A549 treated with CORT108297 at 1 μM for 4 hours (cell line): ENCODE measurements at places on chromosomes 2 and 18. TPM values are rescaled to one million over a fixed set of nuclear protein-coding genes. Genes with fewer than 3 reads are reported as not detected.

NEB gene
- 0.12 to 0.70 TPM (median 0.22 TPM) in 5 replicates for total RNA-seq

UGT1A5 gene
- not detected in 5 replicates for total RNA-seq

NFATC1 gene
- total RNA-seq: 4.8 to 7.1 TPM (median 6.0 TPM) in 5 replicates

NOSTRIN gene
- 1.3 to 2.1 TPM (median 1.7 TPM) in 5 replicates for total RNA-seq

ASAP2 gene
- total RNA-seq: 31.5 to 43.8 TPM (median 38.6 TPM) in 5 replicates

MOGAT1 gene
- total RNA-seq: not detected in 5 replicates

SMC6 gene
- 23.4 to 36.7 TPM (median 29.6 TPM) in 5 replicates for total RNA-seq

PSMA8 gene
- not detected in 5 replicates for total RNA-seq

WNT10A gene
- total RNA-seq: 0.05 to 0.18 TPM (median 0.07 TPM) in 5 replicates

ZNF804A gene
- total RNA-seq: not detected in 5 replicates

KCNJ13 gene
- not detected in 5 replicates for total RNA-seq

SCYGR4 gene
- total RNA-seq: not detected in 5 replicates

PREB gene
- 52.9 to 69.5 TPM (median 65.0 TPM) in 5 replicates for total RNA-seq

TPO gene
- total RNA-seq: 0.09 to 0.22 TPM (median 0.16 TPM) in 5 replicates

TTR gene
- 0.08 to 0.24 TPM (median 0.14 TPM) in 4 of 5 replicates, not detected in the other for total RNA-seq

WDR54 gene
- total RNA-seq: 71.7 to 93.6 TPM (median 91.4 TPM) in 5 replicates

CREG2 gene
- 6.9 to 11.3 TPM (median 10.2 TPM) in 5 replicates for total RNA-seq

GALNT3 gene
- total RNA-seq: 0.04 to 0.05 TPM in 2 of 5 replicates, not detected in the others

FOXI3 gene
- 0.05 TPM in 1 of 5 replicates, not detected in the others for total RNA-seq

SEMA4F gene
- 8.7 to 13.8 TPM (median 11.1 TPM) in 5 replicates for total RNA-seq

GAREM1 gene
- total RNA-seq: 2.8 to 4.3 TPM (median 3.3 TPM) in 5 replicates

SH3RF3 gene
- 0.40 to 0.50 TPM (median 0.40 TPM) in 5 replicates for total RNA-seq

CROCC2 gene
- not detected in 5 replicates for total RNA-seq

DSG2 gene
- total RNA-seq: 42.8 to 70.7 TPM (median 58.8 TPM) in 5 replicates

NTSR2 gene
- 0.07 to 0.13 TPM in 2 of 5 replicates, not detected in the others for total RNA-seq

PLGLB1 gene
- 0.38 to 1.0 TPM (median 0.80 TPM) in 5 replicates for total RNA-seq

CYRIA gene
- 0.06 to 0.30 TPM (median 0.14 TPM) in 5 replicates for total RNA-seq

PLEK gene
- total RNA-seq: not detected in 5 replicates

C2orf42 gene
- 7.6 to 8.5 TPM (median 8.2 TPM) in 5 replicates for total RNA-seq

RNF125 gene
- 0.20 to 0.32 TPM (median 0.28 TPM) in 5 replicates for total RNA-seq

IL1B gene
- 0.21 to 0.57 TPM (median 0.24 TPM) in 5 replicates for total RNA-seq

SPAST gene
- 9.9 to 16.8 TPM (median 13.7 TPM) in 5 replicates for total RNA-seq

GPR155 gene
- total RNA-seq: 0.26 to 0.69 TPM (median 0.35 TPM) in 5 replicates

THOC1 gene
- 17.3 to 22.8 TPM (median 20.2 TPM) in 5 replicates for total RNA-seq

TM4SF20 gene
- total RNA-seq: 6.6 to 9.7 TPM (median 9.5 TPM) in 5 replicates
